ENCODE measurements at places on chromosomes 3 and 15.
A peak's percentile ranks its signal among the peaks of the same experiment; 100 is the strongest.

DNA sequence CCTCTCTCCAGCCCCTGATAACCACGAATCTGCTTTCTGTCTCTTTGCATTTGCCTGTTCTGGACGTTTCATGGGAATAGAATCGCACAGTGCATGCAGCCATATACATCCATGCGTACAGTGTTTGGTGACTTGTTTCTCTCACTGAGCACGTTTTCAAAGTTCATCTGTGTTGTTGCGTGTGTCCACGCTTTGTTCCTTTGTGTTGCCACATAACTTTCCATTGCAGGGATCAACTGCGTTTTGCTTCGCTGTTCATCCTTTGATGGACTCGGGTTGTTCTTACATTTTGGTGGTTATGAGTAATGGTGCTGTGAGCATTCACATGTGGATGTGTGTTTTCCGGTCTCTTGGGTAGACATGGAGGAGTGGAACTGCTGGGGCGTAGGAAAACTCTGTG lies 56.4 kb upstream of the TAMM41 start:
- no peak for DNase-seq

DNA sequence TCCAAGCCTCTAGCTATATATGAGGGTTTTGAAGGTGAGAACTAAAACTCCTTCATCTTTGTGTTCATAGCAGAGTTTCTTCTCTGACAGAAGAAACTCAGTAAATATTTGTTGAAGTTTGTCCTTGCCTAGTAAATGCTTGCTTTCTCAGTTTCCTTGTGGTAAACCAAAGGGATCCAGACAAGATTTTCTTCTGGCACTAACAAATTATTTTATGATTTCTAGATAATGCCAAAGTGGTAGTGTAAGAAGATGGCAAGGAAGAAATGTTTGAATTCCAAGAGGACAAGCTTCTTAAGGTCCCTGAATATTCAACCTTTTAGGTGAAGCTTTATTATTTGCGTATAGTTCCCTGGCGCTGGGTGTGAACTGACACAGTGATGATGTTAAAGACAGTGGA lies 14.4 kb downstream of the ARIH1 start:
- DNase-seq, result no peak

DNA sequence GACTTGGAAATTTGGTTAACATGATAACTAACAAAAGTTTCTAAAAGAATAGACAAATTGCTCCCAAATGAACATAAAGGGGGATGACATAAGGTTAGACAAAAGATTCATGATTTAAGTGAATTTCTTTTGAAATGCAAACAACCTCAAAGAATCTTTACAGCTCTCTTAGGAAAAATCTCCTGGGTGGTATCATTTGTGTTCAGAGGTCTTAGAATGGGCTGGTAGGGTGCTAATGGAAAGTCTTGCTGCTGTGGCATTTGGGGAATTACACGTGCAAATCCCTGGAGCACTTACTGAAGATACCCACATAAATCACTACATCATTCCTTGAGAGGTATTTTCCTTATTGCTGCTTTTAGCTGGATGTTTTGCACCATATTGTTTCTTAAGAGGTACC lies 14.4 kb upstream of the ROBO2 start:
- DNase-seq, result no peak

DNA sequence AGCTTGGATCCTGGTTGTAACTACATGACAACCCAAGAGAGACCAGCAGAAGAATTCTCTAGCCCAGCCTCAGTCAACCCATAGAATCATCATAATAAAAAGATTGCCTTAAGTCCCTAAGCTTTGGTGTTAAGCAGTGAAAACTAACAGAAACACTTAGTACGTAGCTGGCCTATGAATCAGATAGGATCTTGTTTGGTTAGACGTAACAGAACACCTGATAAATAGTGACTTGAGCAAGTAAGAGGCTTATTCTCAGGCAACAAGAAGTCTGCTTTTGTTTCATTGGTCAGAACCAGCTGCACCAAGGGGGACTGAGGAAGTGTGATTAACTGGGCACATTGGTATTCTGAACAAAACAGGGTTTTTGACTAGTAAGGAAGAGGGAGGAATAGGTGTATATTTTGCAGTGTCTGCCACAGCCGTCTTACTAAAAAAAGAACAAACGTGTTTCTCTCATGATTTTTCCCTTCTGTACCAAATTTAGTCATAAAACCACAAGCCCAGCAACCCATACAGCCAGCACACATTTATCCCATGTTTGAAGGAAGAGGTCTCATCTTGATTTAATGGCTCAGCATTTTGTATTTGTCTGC lies 53.3 kb upstream of the GLCE start:
- no peak for DNase-seq

- DNase-seq, result no peak
These were observed 4.0 kb upstream of the MGA start for GRCh38 chr15:41656188-41656587.

GRCh38 chr3:117128133-117128532 lies 418.6 kb downstream of the TUSC7 start:
- DNase-seq, result peak; percentile 15

DNA sequence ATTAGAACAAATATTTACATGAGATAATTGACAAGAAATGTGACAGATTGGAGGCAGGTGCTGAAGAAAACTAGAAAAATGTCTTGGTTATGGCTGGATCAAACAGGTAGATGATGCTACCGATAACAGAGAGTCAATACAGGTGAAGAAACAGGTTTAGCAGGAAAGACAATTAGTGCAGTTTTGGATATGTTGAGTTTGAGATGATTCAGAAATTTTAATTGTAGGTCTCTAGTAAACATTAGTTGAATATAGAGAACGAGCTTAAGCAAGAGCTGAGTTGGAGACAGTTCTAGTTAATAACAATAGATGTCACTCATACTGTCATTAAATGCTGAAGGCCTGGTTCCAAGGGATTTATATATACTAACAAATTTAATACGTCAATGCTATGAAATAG lies 524.4 kb downstream of the NSUN3 start:
- DNase-seq, result no peak

DNA sequence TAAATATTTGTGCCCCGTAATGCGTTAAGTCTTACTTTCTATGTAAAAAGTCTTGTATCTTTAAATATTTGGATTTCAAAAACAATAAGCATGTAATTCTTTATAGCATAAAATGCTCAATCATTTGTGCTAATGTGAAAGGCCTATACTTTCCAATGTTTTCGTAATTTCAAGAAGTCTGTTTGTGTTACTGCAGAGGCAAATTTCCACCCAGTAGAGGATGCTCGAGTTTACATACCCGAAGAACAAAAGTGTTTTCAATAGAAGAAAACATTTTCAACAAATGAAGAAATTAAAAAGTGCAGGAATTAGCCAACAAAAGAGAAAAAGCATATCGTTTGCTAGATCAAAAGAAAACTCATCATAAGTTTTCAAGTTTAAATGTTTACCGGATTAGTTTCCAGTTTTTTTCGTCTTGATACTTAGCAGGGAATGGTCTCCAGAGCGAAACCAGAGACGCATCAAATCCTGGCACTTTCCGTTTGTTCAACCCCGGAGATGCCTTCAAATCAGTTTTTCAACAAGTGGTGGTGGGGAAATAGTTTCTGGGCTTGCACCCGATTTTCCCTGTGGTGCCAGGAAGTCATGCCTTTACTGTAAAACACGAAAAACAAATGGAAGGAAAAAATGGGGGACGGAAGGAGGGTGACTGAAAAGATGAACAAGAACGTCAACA lies 1.0 kb downstream of the CGGBP1 start:
- no peak for DNase-seq

- no peak for DNase-seq
These were observed 59.0 kb downstream of the CDCP1 start for GRCh38 chr3:45087155-45087554.

DNA sequence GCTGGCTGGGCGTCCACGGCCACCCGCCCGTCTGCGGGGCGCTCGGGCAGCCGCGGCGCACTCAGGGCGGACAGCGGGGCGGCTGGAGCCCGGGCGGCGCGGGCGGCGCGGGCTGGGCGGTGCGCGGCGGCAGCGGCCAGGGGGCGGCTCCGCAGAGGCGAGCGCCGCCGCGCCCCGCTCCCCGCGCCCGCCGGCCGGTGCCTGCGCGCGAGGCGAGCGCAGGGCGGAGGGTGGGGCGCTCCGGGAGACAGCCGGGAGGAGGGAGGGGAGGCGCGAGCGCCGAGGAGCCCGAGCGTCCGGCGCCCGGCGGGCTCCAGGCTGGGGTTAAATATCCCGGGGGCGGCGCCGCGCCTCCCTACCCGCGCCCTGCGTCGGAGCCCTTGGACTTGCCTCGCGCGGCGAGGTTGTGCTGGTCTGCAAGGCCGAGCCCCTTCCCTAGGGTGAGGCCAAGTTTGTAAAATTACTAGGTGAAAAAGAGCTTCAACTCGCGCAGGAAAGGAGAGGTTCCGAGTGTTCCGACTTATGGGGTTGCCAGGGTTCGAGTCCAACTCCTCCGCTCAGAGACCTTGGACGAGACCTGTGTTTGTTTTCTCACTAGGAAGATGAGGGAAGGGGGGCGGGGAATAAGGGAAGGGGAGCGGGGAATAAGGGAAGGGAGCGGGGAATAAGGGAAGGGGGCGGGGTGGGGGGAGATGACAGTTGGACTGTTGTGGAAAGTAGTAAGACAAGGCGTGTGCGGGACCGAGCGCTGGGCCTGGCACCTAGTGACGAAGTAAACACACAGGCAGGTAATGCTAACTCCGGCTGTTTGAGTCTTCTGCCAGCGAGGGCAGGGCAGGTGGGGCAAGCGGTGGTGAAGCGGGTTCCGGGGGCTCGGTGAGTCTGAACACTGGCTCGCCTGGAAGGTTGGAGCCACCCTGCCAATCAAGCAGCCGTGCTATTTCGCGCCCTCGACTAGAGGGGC lies at the start of gene TNFAIP8L3:
Gene TNFAIP8L3 (minus strand): TSS at position 301 of the 964 bp plus-strand sequence. CDS start 311 bp downstream, outside the sequence.
- peak; percentile 84 for DNase-seq

DNA sequence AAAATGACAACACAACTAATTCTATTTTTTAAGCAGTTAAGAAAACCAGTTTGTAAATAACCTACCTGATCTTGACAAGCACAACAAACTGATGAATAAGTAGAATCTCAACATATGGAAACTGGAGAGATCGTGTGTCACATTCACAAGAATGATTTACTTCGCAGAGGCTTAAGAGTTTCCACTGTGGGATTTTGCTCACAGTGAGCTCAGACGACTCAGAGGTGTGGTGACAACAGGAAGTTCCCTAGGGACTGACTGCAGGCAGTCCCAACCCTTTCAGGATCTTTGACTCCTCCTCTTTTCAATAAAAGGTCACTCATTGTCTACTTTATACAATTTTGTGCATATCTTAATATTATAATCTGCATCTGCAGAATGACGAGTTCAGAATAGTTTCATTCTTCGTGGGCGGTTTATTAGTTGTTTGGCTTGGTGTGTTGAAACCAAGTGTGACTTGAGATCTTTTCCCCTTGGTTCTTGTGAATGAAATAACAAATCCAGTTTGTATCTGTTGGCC lies at the start of gene LIPH:
Gene LIPH (minus strand): TSS at position 231 of the 520 bp plus-strand sequence. CDS start 117 bp downstream, at position 114.
- no peak for DNase-seq

- DNase-seq, result no peak
These were observed 63.3 kb upstream of the STRIT1 start for GRCh38 chr3:155356594-155357370.

- DNase-seq, result no peak
These were observed 22.7 kb downstream of the CLDN11 start for GRCh38 chr3:170441412-170441811.

DNA sequence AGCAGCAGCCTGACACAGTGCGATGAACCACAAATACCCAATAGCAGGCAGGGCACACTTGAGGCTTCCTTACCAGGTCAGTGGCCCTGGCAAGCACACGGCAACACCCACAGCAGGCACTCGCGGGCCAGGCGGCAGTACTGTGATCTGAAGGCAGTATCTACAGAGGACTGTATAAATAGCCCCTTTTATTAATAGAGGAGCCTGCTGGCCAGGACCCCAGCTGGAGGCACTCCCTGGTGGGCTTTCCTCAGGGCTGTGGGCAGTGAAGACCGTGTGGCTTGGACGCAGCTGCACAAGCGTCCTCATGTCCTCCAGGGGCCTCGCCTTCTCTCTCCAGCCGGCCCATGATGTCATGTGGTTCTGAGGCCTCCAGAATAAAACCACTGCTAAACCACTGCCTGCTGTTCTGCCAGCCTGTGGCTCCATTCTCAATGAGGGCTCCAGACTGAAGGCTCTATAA lies 44.1 kb downstream of the LRIG1 start:
- DNase-seq, result no peak

DNA sequence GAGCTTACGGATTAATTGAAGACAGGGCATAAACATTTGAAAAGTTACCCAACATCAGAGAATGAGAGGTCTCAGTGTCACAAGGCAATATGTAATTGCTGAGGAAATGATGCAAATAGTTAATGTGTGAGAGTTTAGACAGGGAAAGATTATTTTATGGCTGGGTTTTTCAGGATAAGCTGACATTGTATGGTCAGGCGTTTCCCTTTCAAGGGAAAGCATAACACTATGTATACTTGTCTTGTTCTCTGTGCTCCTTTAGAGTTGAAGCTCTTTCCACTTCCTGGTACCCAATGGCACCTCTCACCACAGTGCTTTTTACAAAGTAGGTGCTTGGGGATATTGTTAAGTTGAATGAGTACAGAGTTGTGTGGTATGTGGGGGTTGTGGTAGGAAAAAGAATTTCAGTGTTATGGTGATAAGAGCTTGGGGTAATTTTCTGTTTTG lies 19.9 kb downstream of the IQGAP1 start:
- DNase-seq, result no peak

DNA sequence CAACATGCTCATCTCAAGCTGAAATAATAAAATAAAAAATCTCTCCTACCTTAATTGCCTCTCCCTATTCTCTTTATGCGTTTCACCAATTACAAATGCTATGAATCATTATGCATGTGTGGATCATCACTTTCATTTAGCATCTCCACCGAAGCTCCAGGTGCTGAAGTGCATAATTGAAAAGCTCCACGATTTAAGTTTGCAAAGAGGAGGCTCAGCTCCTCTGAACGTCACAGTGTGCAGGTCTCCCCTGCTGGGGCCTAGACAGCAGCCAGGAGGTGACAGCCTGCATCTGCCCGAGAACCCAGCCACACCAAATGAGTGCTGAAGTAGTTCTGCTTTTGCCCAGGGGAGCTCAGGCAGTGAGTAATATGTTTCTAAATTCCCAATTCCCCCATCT lies 60.5 kb upstream of the GLCE start:
- no peak for DNase-seq

DNA sequence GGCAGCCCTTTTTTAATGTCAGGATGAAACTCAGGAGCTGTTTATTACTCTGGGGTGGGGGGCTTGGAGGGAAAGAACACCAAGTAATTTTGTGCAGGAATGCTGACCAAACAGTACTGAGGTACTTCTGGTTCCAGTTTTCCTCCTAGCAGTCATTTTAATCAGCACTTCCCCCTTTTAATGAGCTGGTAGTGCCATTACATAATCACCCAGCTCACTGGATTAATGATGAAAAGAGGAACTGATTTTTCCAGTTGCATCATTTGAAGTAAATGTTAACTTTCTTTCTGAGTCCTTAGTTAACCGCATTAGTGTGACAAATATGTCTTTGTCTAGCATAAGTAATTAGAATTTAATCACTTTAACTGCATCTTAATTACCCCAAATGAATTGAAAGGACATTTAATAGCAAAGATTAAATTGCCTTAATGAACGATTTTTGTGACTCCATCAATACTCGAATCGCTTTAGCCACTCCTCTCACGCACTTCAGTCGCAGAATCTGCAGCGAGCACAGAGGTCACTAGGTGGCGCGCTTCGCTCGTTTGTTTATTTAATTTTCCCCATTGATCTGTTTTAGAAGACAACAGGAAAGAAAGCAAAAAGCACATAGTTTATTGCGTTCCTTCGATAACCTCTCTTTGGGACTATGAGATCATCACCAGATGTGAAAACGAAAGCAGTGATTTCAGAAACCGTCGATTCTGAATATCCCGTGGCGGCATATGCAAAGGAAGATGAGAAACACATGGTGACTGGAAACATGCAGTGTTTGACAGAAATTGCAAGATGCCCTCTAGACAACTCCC lies 9.8 kb downstream of the ONECUT1 start:
- DNase-seq, result peak; percentile 59

All from SK-N-SH (cell line).